Amygdala (tissue), 56 donors: ENCODE measurements at places on chromosomes 11 and 22.

DNA sequence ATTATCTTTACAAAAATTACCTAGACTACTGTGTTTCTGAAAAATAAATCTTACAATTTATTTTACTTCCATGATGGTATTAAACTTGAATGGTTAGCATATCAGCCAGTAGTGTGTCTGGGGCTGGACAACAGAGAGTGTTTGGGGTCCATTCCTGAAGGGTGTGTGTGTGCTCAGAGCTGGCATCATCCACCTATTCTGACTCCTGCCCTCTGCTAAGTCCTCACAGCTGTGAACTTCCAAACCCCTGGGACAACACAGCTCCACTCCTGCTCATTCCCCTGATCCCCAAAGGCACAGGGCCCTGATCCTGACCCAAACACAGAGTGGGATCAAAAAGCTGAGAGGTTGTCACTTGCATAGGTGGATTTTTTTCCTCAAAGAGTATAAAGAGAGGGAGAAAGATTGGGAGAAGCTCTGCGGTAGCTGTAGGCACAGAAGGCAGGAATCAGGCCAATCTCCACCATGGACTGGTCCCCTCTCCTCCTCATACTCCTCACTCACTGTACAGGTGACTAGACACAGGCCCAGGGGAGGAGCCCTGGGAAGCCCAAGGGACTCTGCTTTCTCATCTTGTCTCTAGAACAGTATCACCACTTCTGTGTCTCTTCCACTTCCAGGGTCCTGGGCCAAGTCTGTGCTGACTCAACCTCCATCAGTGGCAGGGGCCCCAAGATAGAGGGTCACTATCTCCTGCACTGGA, 55.7 kb upstream of the TOP3B start:
- DNase-seq: no peak

DNA sequence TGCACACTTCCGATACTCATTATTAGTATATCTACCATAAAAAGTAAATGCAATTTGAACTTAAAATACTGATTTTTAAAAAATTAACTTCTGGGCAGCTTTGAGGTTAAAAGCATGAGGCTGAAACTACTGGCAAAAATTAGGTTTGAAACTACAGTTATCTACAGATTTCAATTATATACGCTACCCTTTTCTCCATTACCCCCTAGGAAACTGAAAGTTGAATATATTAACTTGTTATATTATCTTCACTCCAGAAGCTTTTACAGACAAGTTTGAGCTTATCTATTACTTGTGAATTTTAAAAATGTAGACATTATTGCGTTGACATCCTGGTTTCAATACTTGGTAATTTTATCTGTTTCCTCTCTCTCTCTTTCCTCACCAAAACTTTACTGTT, 96.7 kb upstream of the DDI1 start:
- DNase-seq: no peak

GRCh38 chr11:13140028-13140870, 131.1 kb downstream of the RASSF10 start:
- no peak for DNase-seq

GRCh38 chr11:126415669-126416420, 60.4 kb downstream of the ST3GAL4 start:
- peak; percentile 35 for DNase-seq

DNA sequence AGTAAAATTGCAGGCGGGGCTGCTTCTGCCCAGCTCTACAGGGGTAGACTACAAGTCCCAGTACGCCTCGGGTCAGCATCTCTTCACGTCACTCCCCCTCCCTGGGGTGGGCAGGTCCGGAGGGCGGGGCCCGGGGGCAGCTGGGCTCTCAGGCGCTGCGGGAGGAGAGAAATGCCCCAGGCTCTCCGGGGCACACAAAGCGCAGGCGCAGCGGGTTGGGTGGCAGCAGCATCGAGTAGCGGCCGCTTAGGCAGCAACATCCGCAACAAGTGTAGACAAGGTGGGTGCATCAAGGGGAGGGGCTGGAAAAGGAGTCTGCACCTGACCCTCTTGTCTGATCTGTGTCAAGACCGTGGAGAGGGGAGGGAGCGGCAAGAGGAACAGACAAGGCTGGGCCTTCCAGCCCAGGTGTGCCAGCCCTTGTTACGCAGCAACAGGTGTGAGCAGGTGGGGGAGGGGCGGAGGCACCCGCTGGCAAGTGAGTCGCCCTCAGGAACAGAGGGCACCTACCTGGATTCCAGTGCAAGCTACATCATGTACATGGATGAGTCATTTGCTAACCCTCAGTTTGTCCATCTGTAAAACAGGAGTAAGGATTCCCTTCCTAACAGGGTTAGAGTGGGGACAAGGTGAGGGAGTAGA, 1.2 kb downstream of the PLEKHB1 start:
- peak; percentile 94 for DNase-seq

- DNase-seq: no peak
These were observed 269.6 kb downstream of the LRRC4C start for GRCh38 chr11:41189701-41190436.

GRCh38 chr11:126570489-126570888, 215.0 kb downstream of the ST3GAL4 start:
- DNase-seq: no peak

GRCh38 chr22:47573141-47573540, 810.7 kb downstream of the TBC1D22A start:
- no peak for DNase-seq

DNA sequence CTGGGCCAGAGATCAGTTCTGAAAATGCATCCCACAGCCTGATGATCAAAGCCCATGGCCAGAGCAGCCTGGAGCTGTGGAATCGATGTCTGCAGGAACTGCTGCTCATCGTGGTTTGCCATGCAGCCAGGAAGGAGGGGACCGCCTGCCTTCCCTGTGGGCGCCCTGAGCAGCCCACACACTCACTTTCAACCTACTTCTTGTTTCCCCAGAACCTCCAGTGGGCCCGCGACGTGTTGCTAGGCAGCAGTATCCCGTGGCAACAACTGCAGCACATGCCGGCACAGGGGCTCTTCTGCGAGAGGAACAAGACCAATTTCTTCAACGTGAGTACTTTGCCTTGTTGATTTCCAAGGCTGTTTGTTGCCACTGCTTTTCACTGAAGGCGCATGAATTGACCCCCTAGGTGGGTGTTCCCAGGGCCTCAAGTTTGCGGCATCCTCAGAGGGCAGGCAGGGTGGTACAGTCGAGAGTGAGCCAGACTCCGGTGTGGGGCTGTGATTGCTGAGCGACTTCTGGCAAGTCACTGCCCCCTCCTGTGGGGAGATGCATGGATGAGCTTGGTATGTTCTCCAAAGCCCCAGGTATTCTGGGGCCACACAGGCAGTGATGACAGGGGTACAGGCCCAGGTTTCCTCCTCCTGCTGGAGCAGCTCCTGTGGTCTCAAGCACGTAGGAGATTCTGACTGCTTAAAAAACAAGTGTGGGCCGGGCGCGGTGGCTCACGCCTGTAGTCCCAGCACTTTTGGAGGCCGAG, 47.0 kb upstream of the SUSD2 start:
- DNase-seq: peak; percentile 60

- no peak for DNase-seq
These were observed 36.4 kb downstream of the RAB30 start for GRCh38 chr11:83035070-83035854.

DNA sequence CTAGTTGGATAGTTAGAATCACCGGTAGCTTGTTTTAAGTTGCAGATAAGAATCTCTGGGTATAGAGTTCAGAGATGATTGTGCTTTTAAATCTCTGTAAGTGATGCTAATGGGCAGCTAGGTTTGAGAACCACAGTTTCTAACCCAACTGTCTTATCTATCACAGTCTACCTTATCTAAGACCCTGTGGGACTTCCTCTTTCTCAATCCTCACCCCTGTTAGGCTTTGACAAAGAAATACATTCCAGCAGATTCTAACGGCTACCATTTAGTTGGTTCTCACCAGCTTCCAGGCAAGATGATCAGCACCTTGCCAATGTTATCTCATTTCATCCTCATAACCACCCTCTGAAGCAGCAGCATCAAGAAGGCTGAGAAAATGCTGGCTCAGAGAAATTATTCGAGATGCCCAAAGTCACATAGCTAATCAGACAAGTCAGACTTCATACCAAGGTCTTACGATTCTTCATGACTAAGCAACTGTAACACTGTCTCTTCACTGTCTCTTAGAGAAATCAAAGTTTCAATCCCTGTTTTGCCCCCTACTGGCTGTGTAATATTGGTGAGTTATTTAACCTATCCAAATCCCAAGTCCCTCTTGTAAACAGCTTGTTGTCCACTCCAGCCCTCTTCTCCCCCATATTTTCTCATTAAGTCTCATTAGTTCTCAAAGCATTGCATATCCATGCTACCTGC, 192.4 kb upstream of the API5 start:
- DNase-seq: no peak

DNA sequence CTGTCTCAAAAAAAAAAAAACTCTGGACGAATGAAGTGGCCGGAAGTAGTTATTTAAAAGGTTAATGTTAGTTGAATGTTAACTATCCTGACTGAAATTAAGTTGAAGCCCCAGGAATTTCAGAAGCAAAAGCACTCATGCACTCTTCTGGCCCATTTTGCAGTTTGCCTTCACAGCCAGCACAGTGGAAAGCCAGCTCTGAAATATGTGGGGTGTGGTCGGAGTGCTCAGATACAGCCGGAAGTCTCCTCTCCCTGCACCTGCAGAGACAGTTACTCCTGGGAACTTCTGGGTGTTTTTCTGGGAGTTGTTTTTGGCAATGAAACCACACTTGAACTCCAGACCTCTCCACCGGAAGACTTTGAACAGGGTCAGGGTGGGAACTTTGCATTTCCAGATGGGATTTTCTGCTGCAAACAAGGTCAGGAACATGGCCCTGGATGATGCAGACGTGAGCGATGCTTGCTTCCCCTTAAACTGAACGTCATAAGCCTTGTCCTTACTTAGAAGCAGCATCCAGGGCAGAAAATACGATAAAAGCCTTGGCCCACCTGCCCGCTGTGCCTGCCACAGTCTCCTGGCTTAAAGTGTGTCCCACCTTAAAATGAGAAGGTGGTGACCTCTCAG, 21.5 kb upstream of the CABP2 start:
- no peak for DNase-seq

- DNase-seq: no peak
These were observed 375.6 kb upstream of the CCDC90B start for GRCh38 chr11:83661491-83662350.

DNA sequence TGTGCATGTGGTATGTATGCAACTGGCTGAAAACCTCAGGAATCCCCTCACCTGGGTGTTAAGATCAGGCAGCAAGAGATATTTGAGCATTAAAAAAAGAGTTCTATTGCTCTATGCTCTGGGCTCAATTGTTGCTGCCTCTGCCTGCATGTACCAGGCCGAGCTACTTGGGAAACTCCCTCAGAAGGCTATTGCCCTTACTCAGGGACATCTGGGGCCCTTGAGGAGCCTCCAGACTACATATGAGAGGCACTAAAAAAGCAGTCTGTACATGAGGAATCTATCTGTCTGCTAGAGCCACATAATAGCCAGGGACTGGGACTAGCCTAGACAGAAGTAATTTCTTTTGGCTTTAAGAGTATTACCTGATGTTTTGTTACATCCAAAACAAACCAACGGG, 120.1 kb downstream of the SWAP70 start:
- no peak for DNase-seq

- no peak for DNase-seq
These were observed 30.6 kb downstream of the DRD2 start for GRCh38 chr11:113444502-113445123.

DNA sequence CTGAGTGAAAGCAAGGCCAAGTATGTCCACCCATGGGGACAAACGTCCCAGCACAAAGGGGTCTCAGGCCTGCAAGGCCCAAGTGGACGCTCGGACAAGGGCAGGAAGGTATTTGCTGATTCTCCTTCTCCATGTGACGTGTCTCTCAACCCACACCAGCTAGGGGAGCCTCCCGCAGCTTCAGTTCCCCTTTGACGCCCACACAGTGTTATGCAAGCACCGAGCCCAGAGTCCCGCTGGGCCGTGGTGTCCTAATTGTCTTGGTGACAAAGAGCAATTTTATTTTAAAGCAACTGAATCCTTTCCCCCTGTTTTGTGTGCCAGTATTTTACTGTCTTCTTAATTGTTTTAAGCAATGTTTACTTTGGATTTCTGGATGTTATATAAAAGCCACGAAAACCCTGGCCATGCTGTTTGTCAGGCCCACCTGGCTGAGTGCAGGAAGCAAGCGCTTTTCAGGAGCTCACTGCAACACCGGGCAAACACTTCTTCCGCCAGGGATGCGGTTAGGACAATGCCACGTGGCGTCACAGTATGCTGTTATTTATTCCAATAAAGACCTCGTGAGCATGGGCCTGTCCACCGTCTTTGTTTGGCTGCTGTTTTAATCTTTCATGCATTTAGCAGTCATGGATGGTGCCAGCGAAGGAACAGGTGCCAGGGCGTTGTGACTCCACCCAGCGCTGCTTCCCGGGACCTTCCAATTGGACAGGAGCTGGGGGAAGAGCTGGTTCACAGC, 8.2 kb upstream of the PARVG start:
- peak; percentile 25 for DNase-seq

DNA sequence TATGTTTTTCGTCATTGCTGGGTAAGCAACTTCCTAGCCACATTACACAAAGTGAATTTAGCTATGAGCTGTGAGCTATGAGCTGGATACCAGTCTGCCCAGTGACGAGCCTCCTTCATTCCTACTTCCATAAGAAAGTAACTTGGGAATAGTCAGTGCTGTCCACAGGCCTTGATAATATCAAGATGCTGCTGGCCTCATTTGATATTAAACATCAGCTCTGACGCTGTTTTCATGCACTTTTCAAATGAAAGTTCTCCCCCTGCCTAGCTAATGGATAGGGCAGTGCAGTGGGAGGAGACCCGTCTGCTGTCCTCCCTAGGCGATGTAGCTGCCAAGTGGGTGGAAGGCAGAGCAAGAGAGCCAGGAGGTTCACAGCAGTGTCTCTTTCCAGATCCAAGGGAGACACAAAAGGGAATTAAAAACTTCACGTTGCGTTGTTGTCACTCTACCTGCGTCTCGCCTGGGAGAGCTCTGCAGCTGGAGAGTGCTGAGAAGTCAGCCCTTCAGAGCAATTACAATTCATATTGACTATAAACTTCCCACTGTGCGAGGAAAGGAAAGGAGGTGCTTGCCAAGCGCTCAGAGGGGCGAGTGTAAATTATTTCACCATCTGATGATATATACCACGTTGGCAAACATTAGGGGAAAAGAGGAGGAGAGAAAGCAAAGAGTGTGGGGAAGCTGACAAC, 861.4 kb downstream of the NTM start:
- DNase-seq: no peak

DNA sequence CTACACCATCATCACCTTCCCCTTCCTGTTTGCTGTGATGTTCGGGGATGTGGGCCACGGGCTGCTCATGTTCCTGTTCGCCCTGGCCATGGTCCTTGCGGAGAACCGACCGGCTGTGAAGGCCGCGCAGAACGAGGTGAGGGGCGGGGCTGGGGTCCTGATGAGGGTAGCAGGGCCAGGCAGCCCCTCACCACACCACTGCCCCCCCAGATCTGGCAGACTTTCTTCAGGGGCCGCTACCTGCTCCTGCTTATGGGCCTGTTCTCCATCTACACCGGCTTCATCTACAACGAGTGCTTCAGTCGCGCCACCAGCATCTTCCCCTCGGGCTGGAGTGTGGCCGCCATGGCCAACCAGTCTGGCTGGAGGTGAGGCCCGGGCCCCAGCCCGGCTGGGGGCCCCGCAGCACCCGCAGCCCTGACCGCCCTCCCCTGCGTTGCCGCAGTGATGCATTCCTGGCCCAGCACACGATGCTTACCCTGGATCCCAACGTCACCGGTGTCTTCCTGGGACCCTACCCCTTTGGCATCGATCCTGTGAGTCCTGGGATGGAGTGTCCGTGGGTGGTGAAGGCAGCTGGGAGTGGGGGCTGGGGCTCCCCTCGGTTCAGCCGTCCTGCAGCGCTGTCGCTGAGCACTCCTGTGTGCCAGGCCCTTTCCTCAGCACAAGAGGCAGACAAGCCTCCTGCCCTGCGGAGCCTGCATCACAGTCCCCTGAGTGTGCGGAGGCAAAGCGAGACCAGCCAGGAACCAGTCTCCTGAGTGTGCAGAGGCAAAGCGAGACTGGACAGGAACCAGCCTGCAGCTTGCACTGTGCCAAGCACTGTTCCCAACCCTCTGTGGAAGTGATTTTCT, 8.8 kb downstream of the TCIRG1 start:
- no peak for DNase-seq
